ENCODE measurements at places on chromosomes 16 and 17.

- DNase-seq: peak; percentile 88
Measured at GRCh38 chr17:39676198-39676819, 8.1 kb downstream of the PNMT start.

DNA sequence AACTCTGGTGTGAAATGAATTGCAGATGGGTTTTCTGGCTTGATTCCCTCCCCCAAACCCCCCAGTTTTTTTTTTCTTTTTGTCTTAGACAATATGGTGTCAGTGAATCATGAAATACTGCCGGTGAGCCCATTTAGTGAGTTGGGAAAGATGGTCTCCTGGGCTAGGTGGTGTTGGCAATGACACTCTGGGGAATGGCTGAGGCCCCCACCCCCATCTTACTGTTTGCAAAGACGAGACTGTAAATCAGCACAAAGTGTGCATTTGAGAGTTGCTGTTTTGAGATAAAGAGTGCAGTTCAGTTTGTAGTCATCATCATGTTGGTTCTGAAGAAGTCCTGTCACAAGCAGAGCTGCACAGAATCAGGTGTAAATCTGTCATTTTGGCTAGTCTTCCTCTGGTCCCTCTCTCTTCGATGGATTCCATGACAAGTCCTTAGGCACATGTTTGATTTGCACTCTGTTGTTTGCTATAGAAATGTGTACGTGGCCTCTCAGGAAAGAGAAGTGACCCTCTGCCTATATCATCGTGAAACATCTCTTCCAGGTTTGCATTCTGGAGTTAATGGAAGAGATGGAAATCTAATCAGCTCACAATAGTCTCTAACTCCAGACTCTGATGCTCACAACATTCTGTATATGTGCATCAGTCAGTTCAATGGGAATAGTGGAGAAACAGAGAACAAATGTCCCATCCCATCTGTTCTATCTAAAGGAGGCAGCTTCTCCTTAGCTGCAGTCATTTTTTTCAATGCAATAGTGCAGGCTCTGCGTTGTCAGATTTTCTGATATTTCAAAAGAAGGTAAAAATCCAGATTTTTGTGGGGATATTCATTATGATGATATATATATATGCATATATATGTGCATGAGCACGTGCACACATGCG lies 34.6 kb downstream of the RBFOX1 start:
- no peak for DNase-seq

DNA sequence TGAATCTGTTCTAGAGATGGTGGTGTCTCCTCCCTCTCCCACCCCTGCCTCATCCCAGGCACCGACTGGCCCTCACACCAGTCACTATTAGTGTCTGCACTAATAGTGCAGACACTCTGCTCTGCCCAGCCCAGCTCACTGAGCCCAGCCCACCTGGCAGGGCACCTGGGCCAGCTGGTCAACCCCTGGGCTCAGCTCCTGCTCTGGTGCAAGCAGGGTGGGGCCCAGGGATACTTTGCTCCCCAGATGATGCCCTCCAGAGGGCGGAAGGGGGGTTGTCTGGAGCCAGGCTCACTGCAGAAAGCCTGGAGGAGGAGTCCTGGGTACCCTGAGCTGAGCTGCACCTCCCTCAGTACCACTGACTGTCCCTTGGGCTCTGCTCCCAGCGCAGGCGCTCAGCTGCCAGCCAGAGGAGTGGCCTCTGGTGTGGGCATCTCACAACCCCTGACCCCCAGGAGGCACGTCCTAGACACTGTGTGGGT lies 14.5 kb downstream of the RAB11FIP4 start:
- no peak for DNase-seq

- DNase-seq: no peak
Measured at GRCh38 chr17:30203471-30203981, 32.0 kb downstream of the SLC6A4 start.

- no peak for DNase-seq
Measured at GRCh38 chr17:61117983-61118382, 281.7 kb upstream of the TBX2 start.

Data from NCI-H510A treated with DMSO at 0.1 percent for 48 hours (cell line).